Aorta (tissue), 5 donors: ENCODE measurements at places on chromosomes 12 and 14. TPM values are rescaled to one million over a fixed set of nuclear protein-coding genes. Genes with fewer than 3 reads are reported as not detected.
A peak's percentile ranks its signal among the peaks of the same experiment; 100 is the strongest.

HHIPL1 gene
- total RNA-seq: 7.7 TPM

KERA gene
- not detected for total RNA-seq

SERPINA3 gene
- 200 TPM for total RNA-seq

HVCN1 gene
- 4.1 TPM for total RNA-seq

CNTN1 gene
- 23.0 TPM for total RNA-seq

MAP3K9 gene
- 1.5 TPM for total RNA-seq

FITM1 gene
- total RNA-seq: 0.71 TPM

GAS2L3 gene
- total RNA-seq: 19.6 TPM

TAS2R10 gene
- 1.4 TPM for total RNA-seq

FOXM1 gene
- 0.84 TPM for total RNA-seq

DNA sequence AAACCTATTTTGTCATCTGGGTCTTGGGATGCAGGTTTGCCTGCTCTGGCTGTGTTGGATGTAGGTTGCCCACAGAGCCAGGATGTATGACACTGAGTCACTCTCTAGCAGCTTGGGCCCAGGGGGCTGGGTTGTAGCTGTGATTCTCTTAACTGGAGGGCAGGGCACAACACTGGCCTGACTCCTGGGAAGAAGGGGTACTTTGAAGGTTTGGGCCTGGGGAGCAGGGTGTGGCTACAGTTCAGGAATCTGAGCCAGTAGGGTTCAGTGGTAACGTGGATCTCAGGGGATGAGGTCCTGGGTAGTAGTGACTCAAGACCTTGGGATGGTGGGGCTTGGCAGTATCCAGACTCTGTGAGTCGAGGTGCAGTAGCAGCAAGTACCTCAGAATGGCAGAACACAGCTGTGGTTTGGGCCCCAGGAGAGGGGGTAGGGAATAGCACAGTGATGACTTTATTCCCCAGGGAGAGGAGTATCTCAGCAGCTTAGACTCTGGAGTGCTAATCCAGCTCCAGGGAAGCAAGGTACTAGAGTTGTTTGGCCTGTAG, 25.7 kb downstream of the TBC1D15 start:
- no peak overlapping the region for H3K4me3 ChIP-seq
- H3K27me3 ChIP-seq: no peaks in the 10 kb centered on the region
- no peaks in the 10 kb centered on the region for H3K4me1 ChIP-seq
- peak; percentile 62 for DNase-seq
- no peaks in the 10 kb centered on the region for H3K36me3 ChIP-seq

- no peaks in the 10 kb centered on the region for H3K4me1 ChIP-seq
- H3K4me3 ChIP-seq: no peak overlapping the region
- H3K27me3 ChIP-seq: no peaks in the 10 kb centered on the region
- DNase-seq: no peak
These were observed 401.1 kb upstream of the FOXG1 start for GRCh38 chr14:28365510-28365909.

GRCh38 chr12:23488130-23488529, 461.3 kb downstream of the SOX5 start:
- H3K4me3 ChIP-seq: no peak overlapping the region
- no peaks in the 10 kb centered on the region for H3K36me3 ChIP-seq
- no peak for DNase-seq
- H3K4me1 ChIP-seq: peaks cover 2% of the 10 kb centered on the region

GRCh38 chr14:71454513-71455332, 477.5 kb upstream of the RGS6 start:
- H3K36me3 ChIP-seq: no peaks in the 10 kb centered on the region
- no peaks in the 10 kb centered on the region for H3K27me3 ChIP-seq
- H3K4me3 ChIP-seq: no peak overlapping the region
- H3K4me1 ChIP-seq: no peaks in the 10 kb centered on the region
- no peak for DNase-seq

DNA sequence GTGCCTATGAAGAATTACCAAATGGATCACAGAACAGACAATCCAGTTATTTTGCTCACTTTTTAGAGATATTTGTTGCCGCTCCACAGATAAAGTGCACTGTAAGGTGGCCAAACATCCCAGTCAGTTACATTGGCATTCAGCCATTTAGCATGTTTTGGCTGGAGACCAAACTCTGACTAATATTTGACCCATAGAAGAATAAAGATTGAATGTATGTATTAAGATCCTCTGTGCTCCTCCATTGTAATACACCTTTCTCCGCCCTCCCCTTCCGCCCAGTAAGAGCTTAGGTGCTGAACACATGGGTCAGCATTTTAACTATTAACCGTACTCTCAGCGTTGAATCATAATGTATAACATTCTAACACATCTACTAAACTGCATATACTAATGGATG, 163.4 kb downstream of the ANO6 start:
- H3K27ac ChIP-seq: no peak overlapping the region
- DNase-seq: no peak
- H3K27me3 ChIP-seq: no peaks in the 10 kb centered on the region
- peaks cover 6% of the 10 kb centered on the region for H3K36me3 ChIP-seq

DNA sequence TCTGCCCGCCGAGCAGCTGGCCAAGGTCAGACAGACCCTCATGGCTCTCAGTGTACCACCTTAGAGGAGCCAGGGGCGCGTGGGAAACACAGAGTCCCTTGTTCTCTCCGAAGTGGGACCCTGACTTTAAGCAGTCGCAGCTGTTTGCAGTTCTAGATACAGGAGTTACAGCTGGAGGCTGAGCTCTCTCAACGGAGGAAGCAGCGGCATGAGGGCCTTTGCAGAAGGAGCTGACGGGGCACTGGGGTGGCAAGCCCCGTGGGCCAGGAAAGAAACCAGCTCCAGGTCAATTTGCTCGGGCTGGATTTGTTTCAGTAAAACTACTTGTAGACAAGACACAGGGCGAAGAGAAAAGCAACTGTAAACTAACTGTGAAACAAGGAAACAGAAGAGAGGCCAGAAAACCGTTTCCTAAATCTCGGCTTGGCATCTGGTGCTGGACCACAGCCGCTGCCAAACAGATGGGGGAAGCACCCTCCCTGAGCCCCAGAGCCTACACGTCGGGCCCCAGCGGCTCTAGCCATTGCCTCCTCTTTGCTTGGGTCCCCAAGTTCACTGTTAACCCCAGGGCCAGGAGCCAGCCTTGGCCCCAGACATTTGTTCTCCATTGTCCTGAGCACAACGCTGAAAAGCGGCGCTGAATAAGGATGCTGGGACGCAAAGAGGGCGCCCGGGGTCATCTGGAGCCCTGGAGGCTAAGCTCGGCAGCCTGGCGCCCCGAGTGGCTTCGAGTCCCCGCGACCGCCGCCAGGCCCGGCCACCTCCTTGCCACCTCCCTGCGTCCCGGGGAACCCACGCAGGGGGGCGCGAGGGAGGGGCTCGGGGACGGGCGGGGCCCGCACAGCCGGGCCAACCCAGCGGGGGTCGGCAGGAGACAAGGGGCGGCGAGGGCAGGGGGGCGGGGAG, 914 bp upstream of the PACS2 start:
- peak overlapping the region; percentile 77 for H3K4me3 ChIP-seq
- H3K27ac ChIP-seq: peak overlapping the region; percentile 63
- no peaks in the 10 kb centered on the region for H3K27me3 ChIP-seq
- no peaks in the 10 kb centered on the region for H3K4me1 ChIP-seq
- H3K36me3 ChIP-seq: no peaks in the 10 kb centered on the region

- no peaks in the 10 kb centered on the region for H3K36me3 ChIP-seq
- H3K27ac ChIP-seq: no peak overlapping the region
- peak overlapping the region; percentile 48 for H3K4me3 ChIP-seq
These were observed 81.8 kb upstream of the PPP1R12A start for GRCh38 chr12:80016684-80017083.

DNA sequence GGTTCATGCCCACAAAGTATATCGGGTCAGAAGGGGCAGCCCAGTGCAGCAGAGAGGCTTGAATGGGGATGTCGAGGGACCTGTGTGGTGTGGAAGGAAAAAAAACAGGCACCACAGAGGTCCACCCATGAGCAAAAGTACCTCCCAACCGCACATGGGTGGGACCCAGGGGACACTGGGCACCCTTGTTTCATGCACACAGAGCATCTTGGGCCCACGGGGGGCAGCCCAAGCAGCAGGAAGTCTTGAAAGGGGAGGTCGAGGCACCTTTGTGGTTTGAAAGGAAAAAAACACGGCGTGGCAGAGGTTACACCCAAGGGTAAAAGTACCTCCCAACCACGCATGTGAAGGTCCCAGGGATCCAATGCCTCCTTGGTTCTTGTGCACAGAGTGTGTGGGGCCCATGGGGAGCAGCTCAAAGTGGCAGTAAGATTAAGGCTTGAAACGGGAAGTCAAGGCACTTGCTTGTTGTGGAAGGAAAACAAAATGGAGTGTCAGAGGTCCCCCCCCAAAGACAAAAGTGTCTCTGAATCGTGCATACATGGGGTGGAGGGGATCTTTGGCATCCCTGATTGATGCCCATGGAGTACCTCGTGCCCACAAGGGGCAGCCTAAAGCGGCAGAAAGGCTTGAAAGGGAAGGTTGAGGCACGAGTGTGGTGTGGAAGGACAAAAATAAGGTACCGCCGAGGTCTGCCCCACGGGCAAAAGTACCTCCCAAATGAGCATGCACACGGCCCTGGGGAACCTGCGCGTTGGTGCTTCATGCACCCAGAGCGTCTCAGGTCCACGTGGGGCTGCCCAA, 575.5 kb downstream of the ALG10 start:
- no peak overlapping the region for H3K4me3 ChIP-seq
- H3K27me3 ChIP-seq: no peaks in the 10 kb centered on the region
- no peaks in the 10 kb centered on the region for H3K36me3 ChIP-seq

DNA sequence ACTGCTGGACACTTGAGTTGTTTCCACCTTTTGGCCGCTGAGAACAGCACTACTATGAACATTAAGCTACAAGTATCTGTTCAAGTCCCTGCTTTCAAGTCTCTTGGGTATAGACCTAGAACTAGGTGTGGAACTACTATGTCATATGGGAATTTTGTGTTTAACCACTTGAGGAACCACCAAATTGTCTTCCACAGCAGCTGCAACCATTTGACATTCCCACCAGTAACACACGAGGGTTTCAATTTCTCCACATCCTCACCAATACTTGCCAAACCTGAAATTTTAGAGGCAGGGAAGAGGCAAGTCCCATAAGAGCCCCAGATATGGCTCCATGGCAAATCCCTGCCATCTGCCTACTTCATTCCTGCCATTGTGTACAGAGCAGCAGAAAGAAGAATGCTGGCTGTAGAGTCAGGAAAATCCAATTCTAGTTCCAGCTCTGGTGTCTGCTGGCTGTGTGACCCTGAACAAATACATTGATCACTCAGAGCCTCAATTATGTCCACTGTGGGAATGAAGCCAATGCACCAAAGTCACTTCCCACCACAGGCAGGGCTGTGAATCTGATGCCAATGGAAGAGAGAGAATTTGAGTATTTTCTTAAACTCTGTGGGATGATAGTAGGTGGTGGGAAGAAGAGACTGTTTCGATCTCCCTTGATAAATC, 17.8 kb downstream of the PITPNM2 start:
- H3K4me3 ChIP-seq: no peak overlapping the region
- H3K4me1 ChIP-seq: no peaks in the 10 kb centered on the region
- no peaks in the 10 kb centered on the region for H3K27me3 ChIP-seq

- peak overlapping the region; percentile 57 for H3K4me3 ChIP-seq
- DNase-seq: no peak
- H3K36me3 ChIP-seq: no peaks in the 10 kb centered on the region
- H3K4me1 ChIP-seq: peaks cover 3% of the 10 kb centered on the region
- no peaks in the 10 kb centered on the region for H3K27me3 ChIP-seq
- peak overlapping the region; percentile 77 for H3K27ac ChIP-seq
These were observed 670 bp upstream of the PSMA3 start for GRCh38 chr14:58243790-58244555.

GRCh38 chr14:100878271-100879146, 25.0 kb downstream of the RTL1 start:
- H3K4me3 ChIP-seq: no peak overlapping the region
- H3K4me1 ChIP-seq: no peaks in the 10 kb centered on the region
- H3K36me3 ChIP-seq: no peaks in the 10 kb centered on the region
- DNase-seq: peak; percentile 52
- no peaks in the 10 kb centered on the region for H3K27me3 ChIP-seq
- H3K27ac ChIP-seq: no peak overlapping the region

- H3K36me3 ChIP-seq: no peaks in the 10 kb centered on the region
- no peaks in the 10 kb centered on the region for H3K27me3 ChIP-seq
- no peak for DNase-seq
These were observed 22.2 kb upstream of the MEG3 start for GRCh38 chr14:100803676-100804075.
